ENCODE measurements at places on chromosomes 1 and 21.

DNA sequence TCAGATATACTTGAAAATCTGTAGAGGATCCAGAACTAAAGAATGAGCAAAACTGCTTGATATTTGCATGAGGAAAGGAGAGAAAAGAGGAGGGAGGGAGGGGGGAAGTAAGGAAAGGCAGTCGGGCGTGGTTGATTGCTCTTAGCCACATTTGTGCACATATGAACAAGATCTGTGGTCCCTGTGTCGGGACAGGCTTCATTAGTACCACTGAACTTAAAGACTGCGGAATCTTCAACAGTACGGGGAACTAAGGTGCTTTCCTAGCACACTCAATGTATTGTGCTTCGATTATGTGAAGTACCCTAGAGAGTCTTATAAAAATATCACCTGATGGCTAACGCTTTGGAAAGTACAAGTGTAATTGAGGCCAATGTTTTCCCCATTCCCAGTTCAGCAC, 59.9 kb downstream of the ZBTB18 start:
- DNase-seq, result no peak

DNA sequence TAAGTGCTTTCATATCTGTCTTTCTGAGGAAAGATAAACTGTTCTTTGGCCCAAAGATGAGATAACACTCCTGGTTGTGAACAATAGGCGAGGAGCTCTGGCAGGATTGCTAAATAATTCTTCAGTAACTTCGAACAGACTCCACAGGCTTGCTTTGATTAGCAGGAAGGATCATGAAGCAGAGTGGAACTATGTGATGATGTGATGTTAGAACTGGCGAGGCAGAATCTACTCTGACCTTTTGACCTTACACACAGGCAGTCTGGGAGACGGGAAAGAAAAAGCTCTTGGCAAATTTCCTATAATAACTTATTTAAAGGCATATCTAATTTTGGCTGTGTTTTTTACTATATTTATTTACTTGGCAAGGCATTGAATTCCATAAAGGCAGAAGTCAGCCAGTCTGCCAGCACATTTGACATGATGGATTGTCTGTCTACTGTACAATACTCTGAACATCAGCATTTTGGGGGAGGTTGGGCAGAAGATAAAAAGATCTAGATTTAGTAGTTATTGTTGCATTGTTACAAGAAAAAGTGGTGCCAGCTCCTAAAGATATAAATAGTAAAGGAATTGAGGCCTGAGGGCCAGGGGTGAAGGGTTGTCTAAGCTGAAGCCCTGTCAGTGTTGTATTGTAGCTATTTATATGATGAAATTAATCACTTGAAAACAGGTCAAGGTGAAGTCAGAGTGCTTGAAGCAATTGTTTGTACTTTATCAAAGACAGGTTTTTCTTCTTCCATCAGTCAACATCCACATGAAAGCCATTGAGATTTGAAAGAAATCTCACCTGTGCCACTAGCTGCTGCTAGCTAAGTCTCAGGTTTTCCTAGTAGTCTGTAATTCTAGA, 708.8 kb downstream of the LTN1 start:
- DNase-seq, result no peak

DNA sequence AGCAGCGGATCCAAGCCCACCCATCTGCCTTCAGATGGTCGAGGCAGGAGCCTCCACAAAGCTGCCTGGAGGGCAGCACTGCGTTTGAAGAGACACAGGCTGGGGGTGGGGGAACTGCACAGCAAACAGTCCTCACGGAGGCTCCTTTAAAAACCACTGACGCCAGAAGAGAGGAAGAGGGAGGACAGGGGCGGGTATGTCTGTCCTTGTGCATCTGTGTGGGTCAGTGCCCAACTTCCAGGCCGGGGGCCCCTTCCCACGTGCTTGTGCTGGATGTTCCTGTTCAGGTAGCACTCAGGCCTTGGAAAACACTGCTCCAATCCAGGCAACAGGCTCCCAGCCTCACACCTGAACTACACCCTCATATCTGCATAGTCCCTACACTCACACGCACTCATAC, 7.7 kb downstream of the AHDC1 start:
- DNase-seq, result no peak

DNA sequence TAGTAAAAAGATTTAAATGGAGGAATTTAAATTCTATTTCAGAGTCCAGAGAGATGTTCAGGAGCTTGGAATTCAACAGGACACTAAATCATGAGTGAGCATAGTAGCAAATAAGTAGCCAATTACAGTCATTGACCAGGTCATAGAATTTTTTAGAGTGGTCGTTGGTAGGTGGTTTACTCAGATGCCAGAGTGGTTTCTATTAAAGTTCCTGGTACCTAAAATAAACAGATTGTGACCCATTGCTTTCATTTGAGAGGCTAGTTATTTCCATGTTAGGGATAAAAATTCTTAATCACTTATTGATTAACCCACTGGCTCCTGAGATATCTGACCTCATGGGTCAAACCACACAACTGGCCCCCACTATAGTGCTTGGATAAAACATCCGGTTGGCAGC, 201.3 kb downstream of the ASTN1 start:
- no peak for DNase-seq

- DNase-seq, result peak; percentile 45
These were observed 5.0 kb downstream of the SRARP start for GRCh38 chr1:16009030-16009460.
